ENCODE measurements at places on chromosomes 3 and 15. TPM values are rescaled to one million over a fixed set of nuclear protein-coding genes. Genes with fewer than 3 reads are reported as not detected.

- no peaks in the 10 kb centered on the region for H3K4me1 ChIP-seq
- H3K27ac ChIP-seq: no peak overlapping the region
- H3K36me3 ChIP-seq: no peaks in the 10 kb centered on the region
- H3K27me3 ChIP-seq: no peaks in the 10 kb centered on the region
Measured at GRCh38 chr3:46712191-46713049, 5.2 kb downstream of the PRSS50 start.

- no peaks in the 10 kb centered on the region for H3K36me3 ChIP-seq
- DNase-seq: no peak
- H3K27ac ChIP-seq: no peak overlapping the region
- no peak overlapping the region for H3K4me3 ChIP-seq
Measured at GRCh38 chr15:33664947-33665346, 303.4 kb upstream of the CHRM5 start.

HMCES gene
- total RNA-seq: 78.9 TPM

DNA sequence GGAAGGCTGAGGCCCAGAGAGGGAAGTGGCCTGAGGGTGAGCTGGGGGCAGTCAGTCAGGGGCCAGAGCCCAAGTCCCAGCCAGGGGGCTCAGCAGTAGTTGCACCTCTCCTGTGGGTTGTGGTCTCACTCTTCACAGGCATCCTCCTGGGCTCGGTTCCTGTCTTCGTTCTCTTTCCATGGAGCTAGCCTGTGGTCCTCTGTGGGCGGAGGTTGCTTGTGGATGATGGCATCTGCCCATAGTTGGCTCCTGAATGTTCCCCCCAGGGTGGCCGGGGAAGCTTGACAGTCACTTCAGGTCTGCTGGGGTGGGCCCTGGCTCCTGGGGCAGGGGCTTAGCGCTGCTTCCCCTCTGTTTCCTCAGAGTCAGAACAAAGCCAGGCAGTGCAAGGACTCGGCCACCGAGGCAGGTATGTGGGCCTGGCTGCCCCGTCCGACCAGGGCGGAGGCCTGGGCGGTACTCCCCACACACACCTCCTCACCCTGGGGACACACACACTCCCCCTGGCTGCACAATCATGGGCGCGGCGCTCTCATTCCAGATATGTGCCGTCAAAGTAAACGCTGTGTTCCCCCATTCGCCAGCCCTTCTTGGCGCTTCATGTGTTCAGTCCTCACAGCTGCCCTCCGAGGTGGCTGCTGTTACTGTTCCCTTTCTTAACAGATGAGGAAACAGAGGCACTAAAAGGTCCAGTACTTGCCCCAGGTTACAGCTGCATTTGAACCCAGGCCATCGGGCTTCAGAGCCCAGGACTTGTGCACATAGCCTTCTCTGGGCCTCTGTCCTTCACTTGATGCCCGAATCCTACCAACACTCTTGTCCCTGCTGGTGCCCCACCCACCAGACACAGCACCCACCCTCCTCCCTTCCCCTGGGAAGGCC is 34.5 kb downstream of the PSTPIP1 start:
- DNase-seq: no peak
- no peak overlapping the region for H3K27ac ChIP-seq

SLC24A5 gene
- not detected for total RNA-seq

GRCh38 chr15:87489456-87489855 is 767.1 kb downstream of the NTRK3 start:
- no peak for DNase-seq
- H3K27me3 ChIP-seq: no peaks in the 10 kb centered on the region
- no peaks in the 10 kb centered on the region for H3K4me1 ChIP-seq
- no peaks in the 10 kb centered on the region for H3K36me3 ChIP-seq
- H3K27ac ChIP-seq: no peak overlapping the region
- H3K4me3 ChIP-seq: no peak overlapping the region

DNA sequence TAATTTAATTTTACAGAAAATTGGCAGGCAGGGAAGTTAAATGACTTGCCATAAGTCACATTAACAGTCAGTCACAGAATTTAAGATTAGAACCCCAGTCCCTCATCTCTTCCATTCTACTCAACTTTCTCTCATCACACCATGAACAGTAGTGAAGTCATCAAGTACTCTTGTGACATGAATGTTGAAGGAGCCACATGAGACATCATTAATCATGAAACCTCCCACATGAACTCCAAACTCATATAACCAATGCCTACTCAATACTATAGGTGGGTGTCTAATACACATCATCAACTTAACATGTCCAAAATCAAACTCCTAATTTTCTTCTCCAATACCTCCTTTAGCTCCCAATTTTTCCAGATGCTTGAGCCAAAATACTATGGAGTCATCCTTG is 19.5 kb downstream of the PHC3 start:
- no peaks in the 10 kb centered on the region for H3K4me1 ChIP-seq
- no peaks in the 10 kb centered on the region for H3K27me3 ChIP-seq
- peaks cover 22% of the 10 kb centered on the region for H3K36me3 ChIP-seq
- DNase-seq: no peak
- no peak overlapping the region for H3K4me3 ChIP-seq

- no peaks in the 10 kb centered on the region for H3K36me3 ChIP-seq
- peaks cover 9% of the 10 kb centered on the region for H3K4me1 ChIP-seq
- H3K27me3 ChIP-seq: no peaks in the 10 kb centered on the region
- H3K27ac ChIP-seq: no peak overlapping the region
- no peak for DNase-seq
Measured at GRCh38 chr15:79179108-79179561, 88.6 kb upstream of the RASGRF1 start.

GRCh38 chr3:37170060-37170459 is 4.3 kb downstream of the LRRFIP2 start:
- H3K4me1 ChIP-seq: peaks cover 6% of the 10 kb centered on the region
- H3K36me3 ChIP-seq: peaks cover 6% of the 10 kb centered on the region
- no peak for DNase-seq
- H3K4me3 ChIP-seq: no peak overlapping the region

DNA sequence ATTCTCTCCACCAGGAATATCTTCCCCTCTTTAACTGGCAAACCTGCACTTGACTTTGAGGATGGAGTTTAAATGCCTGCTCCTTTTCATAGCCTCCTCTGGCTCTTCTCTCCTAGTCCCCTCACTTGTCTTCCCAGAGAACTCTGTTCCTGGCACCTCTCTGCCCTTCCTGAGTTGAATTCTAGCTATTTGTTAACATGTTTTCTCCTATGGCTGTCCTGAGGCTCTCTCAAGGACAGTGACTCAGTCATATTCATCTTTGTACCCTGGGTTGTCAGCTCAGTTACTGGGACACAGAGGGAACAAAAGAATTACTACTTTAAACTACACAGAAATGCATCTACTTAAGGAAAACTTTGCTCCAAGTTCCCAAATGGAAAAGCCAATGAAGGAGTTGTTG is 365.1 kb upstream of the ICE2 start:
- H3K36me3 ChIP-seq: no peaks in the 10 kb centered on the region
- DNase-seq: no peak
- no peaks in the 10 kb centered on the region for H3K4me1 ChIP-seq
- H3K4me3 ChIP-seq: no peak overlapping the region

IL17RC gene
- 17.6 TPM for total RNA-seq

DNA sequence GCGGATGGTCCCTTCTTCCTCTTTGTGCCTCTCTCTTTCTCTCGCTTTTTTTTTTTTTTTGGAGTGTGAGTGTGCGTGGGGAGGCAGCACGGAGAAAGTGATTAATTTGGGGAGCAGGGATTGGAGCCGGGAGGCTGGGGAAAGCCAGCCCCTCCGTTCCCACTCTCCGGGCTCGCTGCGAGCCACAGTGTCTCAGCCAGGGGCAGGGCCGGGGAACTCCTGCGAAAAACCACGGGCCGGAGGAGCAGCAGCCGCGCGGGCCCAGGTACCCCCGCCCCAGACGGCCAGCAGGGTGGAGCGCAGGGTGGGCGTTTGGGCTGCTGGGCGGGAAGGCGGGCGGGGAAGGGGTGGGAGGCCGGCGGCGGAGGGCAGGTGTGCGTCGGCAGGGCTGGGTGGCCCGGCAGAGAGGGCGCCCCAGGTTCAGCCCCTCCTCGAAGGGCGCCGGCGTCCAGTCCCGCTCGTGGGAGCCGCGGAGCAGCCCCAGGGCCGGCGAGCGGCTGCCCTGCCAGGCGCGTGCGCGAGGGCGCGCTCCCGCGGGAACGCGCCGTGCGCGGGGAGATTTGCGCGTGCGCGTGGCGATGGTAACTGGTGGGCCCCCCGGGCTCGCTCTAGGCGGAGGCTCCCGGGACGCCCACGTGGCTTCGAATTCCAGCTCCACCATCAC is 1.4 kb downstream of the CHL1 start:
- DNase-seq: no peak
- H3K27me3 ChIP-seq: no peaks in the 10 kb centered on the region
- H3K27ac ChIP-seq: no peak overlapping the region
- no peaks in the 10 kb centered on the region for H3K4me1 ChIP-seq

GRCh38 chr15:69154684-69155083 is 5.8 kb upstream of the GLCE start:
- peaks cover 7% of the 10 kb centered on the region for H3K4me1 ChIP-seq
- H3K4me3 ChIP-seq: no peak overlapping the region
- no peaks in the 10 kb centered on the region for H3K36me3 ChIP-seq
- H3K27me3 ChIP-seq: peaks cover 22% of the 10 kb centered on the region
- DNase-seq: no peak

PDZRN3 gene
- total RNA-seq: 0.17 TPM

TARS3 gene
- 11.1 TPM for total RNA-seq

- no peak overlapping the region for H3K27ac ChIP-seq
- DNase-seq: no peak
- no peaks in the 10 kb centered on the region for H3K36me3 ChIP-seq
Measured at GRCh38 chr15:81097890-81098280, 36.2 kb upstream of the CFAP161 start.

- no peaks in the 10 kb centered on the region for H3K36me3 ChIP-seq
- H3K27me3 ChIP-seq: peaks cover 59% of the 10 kb centered on the region
- no peak overlapping the region for H3K27ac ChIP-seq
- no peaks in the 10 kb centered on the region for H3K4me1 ChIP-seq
- H3K4me3 ChIP-seq: no peak overlapping the region
- no peak for DNase-seq
Measured at GRCh38 chr3:193377591-193377990, 962 bp downstream of the ATP13A5 start.

DNA sequence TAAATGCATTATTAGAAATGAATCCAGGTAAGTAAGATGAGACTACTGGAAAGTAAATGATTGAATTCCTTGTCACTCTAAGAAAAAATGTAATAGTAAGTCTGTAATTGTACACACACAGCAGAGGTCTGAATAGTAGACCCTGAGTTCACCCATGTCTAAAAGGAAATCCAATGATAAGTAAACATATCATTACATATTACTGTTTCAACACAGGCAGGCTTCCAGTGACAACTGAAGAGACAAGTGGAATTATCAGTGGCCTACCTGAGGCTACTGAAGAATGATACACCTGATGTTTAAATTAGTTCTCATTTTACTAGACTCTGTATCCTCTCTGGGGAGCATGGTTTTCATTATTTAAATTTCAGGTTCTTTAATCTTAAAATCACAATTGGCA is 6.2 kb upstream of the CCNL1 start:
- H3K27ac ChIP-seq: no peak overlapping the region
- no peak for DNase-seq
- H3K27me3 ChIP-seq: no peaks in the 10 kb centered on the region

TGM5 gene
- total RNA-seq: not detected

DNA sequence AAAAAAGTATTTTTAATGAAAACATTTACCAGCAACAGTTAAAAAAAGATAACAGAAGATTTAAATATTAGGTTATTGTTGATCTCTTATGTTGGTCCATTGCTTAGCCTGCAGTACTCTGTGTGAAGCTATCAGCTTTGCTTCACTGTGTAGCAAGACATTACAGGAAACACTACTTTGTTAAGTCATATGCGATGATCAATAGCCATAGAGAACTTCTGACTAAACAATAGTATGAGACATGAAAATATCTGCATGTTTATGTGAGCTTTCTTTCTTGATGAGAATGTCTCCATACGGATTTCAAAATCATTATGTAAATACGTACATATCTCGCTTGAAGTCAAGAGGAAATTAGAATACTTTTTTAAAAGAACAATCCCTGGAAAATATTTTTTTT is 27.0 kb upstream of the CAPN3 start:
- H3K4me1 ChIP-seq: no peaks in the 10 kb centered on the region
- no peak overlapping the region for H3K27ac ChIP-seq
- no peaks in the 10 kb centered on the region for H3K36me3 ChIP-seq
- H3K27me3 ChIP-seq: no peaks in the 10 kb centered on the region
- H3K4me3 ChIP-seq: no peak overlapping the region
- no peak for DNase-seq

- H3K36me3 ChIP-seq: no peaks in the 10 kb centered on the region
- no peaks in the 10 kb centered on the region for H3K4me1 ChIP-seq
- H3K27me3 ChIP-seq: no peaks in the 10 kb centered on the region
- DNase-seq: no peak
Measured at GRCh38 chr3:176505878-176506621, 691.2 kb downstream of the TBL1XR1 start.

GRCh38 chr3:45318689-45319088 is 69.7 kb upstream of the LARS2 start:
- no peak overlapping the region for H3K27ac ChIP-seq
- no peak for DNase-seq
- no peaks in the 10 kb centered on the region for H3K36me3 ChIP-seq
- no peaks in the 10 kb centered on the region for H3K27me3 ChIP-seq
- no peak overlapping the region for H3K4me3 ChIP-seq

GRCh38 chr15:69930754-69931153 is 167.0 kb downstream of the TLE3 start:
- H3K27ac ChIP-seq: no peak overlapping the region
- peaks cover 34% of the 10 kb centered on the region for H3K27me3 ChIP-seq
- no peaks in the 10 kb centered on the region for H3K36me3 ChIP-seq
- H3K4me1 ChIP-seq: no peaks in the 10 kb centered on the region
- DNase-seq: no peak

SERPINI1 gene
- total RNA-seq: 6.5 TPM

PPCDC gene
- total RNA-seq: 18.0 TPM

DNA sequence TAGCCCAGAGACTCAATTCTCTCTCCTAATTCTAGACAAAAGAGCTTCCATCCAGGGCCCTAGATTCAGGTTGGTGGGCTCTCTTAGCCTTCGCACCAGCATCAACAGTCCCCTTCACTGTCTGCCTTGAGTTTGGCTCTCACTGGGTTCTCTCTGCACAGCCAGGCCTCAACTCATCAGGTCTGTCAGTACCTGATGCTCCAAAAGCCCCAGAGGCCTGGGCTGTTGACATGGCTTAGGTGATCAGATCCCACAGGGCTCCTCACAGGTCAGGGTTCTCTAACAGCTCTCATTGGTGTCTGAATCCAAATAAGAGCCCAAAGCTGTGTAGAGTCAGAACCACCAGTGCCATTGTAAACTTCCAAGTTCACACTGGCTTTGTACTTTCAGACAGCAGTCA is 206.6 kb upstream of the PPP2R3A start:
- H3K36me3 ChIP-seq: no peaks in the 10 kb centered on the region
- H3K27me3 ChIP-seq: peaks cover 27% of the 10 kb centered on the region
- H3K4me3 ChIP-seq: no peak overlapping the region
- H3K27ac ChIP-seq: no peak overlapping the region
- no peaks in the 10 kb centered on the region for H3K4me1 ChIP-seq

TRIM71 gene
- total RNA-seq: 0.17 TPM

- peak; percentile 19 for DNase-seq
- H3K27ac ChIP-seq: no peak overlapping the region
- no peaks in the 10 kb centered on the region for H3K27me3 ChIP-seq
- H3K4me1 ChIP-seq: no peaks in the 10 kb centered on the region
Measured at GRCh38 chr3:108493862-108494261, 16.5 kb downstream of the MYH15 start.
